ENCODE measurements at places on chromosomes 6 and 20.

DNA sequence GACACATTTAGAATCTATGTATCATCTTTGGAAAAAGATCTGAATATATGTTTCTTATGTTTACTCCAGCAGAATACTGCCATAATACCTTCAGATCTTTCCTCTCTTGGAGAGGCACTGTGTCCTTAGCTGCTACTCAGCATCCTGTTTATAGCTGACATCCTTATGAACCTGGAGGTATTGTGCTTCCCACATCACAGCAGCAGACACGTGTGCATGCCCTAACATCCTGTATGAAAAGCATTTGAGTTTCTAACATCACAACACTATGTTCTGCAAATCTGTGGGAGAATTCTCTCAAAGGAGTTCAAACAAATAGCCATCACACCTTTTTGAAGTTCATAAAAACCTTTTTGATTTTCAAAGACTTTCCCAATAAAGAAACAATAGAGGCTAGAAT lies 216.0 kb downstream of the GJA1 start:
- no peak for DNase-seq

DNA sequence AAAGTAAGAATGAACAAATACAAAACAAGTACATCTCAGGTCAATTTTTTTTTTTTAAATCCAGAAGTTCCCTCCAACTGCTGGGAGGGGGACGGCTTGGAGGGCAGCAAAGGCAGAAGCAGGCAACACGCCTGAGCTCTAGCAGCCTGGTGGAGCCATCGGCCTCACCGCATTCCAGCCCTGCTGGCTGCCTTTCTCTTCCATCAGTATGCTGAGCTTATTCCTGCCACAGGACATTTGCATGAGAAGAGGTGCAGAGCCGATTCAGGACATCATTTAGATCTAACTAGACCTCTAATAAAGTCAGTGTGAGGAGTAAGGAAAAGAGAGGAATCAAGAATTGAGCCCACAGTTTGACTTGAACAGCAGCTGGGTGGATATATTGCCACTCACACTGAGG lies 318.8 kb downstream of the ZFAND3 start:
- DNase-seq, result no peak

DNA sequence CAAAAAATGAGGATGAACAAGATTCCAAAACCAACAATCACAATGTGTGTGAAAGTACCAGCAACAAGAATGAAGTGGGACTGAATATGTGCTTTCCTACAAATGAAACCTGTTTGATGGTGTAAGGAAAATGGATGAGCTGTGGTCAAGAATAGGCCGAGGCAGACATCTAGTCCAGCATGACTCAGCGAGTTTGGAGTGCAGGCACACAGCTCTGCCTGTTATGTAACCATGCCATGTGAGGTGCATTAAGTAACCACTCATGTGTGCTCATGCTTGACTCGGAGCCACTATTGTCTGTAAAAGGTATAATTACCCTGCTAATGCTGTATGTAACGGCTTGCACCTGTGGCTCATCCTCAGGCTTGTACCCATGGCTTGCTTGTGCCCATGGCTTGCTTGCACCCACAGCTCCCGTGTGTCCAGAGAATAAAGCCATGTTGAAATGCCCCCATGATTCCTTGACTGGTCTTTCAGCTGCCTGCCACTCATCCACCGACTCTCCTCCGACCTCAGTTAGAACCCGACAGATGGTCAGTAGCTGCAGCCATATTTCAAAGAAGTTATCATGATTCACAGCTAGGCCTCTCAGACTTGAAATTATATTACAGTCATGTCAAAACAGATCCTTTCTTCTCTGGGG lies 98.7 kb downstream of the BACH2 start:
- no peak for DNase-seq

DNA sequence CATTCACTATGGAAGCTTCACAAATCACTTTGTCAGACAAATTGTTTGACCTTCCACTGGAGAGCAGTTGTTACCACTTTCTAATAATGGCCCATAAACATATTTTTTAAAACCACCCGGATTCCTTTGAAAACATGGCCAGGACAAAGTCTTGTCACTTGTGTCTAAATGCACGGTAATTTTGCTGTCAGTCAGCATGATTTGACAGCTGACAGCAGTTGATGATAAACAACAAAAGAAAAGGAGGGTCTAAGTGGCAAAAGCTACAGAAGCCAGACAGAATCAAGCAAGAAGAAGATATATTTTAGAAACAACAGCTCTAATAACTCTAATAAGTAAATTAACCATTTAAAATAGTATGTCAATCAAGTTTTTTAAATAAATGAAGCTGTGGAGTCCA lies 27.7 kb upstream of the CARMIL1 start:
- no peak for DNase-seq

DNA sequence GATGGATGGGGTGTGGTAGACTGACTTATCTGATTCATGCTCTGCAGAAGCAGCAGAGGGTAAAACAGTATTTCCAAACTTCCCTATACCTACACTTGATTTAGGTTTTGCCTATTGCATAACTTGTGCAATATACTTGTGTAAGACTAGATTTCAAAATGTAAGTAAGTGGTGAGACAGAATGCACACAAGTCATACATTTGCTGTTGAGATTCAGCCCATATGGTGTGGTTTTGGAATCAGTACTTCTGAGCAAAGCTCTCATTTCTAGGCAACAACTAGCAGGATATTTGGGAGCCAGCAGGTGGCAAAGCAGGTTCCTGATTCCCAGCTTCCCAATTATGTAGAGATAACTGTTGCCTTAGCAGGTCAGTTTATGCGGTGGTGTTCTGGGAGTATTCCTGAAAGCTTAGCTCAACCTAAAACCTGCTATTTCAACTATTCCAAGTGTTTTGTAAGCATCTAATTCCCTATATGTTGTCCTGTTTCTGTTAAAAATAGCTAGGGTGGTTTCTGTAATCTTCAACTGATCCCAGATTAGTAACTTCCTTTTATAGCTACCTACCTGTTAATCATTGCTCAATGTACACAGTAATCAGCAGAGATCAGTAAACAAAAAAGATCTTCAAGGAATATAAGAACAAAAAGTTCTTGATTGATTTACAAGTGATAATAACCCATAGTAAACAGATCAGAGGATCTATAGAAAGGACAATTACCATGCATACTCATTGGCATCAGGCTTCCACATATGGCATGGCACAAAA lies 8.5 kb upstream of the FABP7 start:
- DNase-seq, result no peak

DNA sequence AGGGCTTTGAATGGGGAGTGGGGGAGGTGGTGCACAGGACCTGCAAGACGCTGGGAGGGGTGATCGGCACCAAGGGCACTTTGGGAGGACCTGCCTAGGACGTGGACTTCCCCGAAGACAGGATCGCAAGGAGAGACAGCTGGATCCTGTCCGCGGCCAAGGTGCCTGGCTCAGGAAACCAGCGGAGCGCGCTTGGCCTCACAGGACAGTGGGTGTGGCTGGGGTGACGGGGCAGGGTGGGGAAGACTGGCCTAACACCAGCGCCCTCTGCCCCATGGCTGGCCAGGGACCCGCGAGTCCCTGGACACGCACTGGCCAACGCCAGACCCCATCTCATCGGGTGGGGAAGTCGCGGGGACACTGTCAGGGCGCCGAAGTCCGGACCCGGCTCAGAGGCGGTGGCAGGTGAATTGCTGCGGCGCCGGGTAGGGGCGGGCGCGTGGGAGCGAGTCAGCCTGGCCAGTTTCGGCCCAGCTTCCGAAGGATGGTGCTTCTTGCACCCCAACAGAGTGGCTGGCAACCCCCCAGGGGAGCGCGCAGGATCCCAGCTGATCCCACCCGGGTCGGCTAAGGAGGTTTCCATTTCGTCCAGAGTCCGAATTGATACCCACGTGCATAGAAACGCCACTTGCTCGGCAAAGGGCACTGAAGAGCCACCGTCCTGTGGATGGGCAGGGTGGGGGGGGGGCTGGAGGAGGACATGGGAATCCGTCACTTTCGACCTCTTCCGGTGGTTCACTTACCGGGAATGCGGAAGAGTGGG lies 785 bp upstream of the THBD start:
- DNase-seq, result no peak

- no peak for DNase-seq
Measured at GRCh38 chr20:24679448-24680047, 210.1 kb downstream of the SYNDIG1 start.

DNA sequence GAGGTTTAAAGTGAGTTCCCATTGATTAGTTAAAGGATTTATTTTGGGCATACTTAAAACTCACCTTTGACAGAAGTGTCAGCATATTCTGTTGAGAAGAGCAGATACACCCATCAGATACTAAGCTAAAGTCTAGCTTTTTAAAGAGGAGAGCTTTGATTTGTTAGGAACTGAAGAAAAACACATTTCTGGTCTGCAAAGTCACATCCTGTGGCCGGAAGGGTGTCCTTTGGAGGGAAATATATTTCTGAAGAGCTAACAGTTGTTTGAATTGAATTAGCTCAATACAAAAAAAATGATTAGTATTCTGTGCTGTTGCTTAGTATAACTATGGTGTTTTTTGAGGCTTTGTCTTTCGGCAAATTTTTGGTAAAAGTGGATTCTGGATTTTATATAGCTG lies 302.7 kb downstream of the RFPL4B start:
- DNase-seq, result no peak

GRCh38 chr6:116314878-116315277 lies 35.1 kb upstream of the TSPYL1 start:
- DNase-seq, result no peak

GRCh38 chr20:39013662-39014109 lies 51.5 kb downstream of the DHX35 start:
- DNase-seq, result no peak

DNA sequence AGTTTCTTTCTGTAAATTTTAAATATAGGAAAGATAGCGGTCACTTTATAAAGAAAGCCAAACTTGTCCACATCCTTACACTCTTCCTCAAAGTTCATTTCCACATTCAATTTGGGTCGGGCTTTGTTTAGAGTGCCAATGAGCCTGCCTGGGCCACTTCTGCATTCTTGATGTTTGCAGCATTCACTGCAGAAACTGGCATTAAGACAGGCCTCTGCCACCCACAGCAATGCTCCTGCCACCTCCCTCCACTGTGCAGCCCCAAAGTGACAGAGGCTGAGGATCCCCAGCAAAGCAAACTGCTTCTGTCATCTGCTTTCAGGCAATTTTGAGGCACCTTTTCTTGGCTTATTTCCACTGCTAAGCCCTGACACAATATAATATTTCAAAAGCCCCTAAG lies 61.2 kb downstream of the TNFAIP3 start:
- DNase-seq, result peak; percentile 35

DNA sequence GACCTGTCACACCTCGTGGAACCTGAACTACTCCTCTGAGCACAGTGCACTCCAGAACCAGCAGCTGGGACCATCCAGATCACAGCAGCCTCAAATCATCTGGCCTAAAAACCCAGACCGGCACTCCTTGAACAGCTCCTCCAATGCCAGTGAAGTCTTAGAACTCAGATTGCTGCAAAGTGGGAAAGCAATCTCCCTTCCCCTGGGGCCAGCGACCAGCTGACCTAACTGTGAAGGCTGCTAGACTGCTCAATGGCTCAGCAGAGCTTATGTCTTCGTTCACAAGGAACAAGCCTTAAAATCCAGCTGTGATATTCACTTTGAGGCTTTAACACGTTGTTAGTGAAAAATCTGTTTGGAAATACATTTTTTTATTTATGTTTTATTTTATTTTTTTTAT lies 243.2 kb downstream of the ANKRD60 start:
- no peak for DNase-seq

DNA sequence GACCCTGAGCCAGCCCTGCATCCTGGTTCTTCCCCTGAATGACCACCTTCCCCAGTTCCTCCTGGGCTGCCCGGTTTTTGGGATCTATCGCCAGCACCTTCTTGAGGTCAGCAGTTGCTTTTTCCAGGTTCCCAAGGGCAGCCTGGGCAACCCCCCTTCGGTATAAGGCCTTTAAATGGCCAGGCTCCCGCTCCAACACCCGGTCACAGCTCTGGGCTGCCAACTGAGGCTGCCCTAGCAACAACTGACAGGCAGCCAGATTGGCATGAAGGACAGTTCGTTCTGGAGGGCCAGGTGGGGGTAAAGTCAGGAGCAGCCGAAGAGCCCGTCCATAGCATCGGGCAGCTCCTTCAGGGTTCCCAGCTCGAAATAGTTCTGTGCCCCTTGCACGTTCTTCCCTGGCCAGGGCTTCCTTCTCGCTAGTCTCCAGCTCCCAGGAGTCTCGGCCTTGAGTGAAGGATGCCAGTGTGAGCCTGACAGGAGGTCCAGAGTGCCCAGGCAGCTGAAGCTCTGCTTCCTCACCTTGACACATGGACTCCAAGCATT lies 778 bp upstream of the ATF6B start:
- no peak for DNase-seq

- DNase-seq, result no peak
Measured at GRCh38 chr20:61445741-61446140, 193.7 kb downstream of the CDH4 start.

DNA sequence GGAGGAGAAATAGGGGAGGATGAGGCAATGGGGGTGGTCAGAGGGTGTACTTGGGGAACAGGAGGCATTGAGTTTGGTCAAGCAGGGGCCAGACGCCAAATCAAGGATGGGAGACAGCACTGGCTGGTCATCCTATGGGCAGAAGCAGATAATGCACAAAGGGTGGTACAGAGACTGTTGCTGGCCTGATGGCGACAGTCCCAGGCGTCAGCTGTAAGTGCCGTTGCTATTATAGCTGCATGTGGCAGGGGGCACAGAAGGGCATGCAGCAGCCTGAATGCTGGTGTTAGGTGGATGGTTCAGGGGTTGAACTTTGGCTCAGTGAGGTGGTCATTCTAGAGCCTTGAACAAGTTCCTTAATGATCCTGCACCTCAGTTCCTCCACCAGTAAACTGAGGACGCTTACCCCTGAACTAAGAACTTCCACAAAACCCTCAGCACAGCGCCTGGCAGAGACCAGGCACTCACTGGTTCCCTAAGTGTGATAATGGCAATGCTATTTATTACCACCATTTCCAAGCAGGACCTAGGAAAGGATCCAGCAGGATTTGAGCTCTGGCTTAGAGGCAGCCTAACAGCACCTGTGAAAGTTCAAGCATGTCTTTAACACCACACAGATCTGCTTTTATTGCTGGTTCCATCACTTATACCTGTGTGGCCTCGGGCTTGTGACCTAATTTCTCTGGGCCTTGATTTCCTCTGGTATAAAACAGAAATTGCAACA lies 162.7 kb downstream of the INSM1 start:
- no peak for DNase-seq

GRCh38 chr20:23267909-23268308 lies 82.7 kb upstream of the NXT1 start:
- no peak for DNase-seq

DNA sequence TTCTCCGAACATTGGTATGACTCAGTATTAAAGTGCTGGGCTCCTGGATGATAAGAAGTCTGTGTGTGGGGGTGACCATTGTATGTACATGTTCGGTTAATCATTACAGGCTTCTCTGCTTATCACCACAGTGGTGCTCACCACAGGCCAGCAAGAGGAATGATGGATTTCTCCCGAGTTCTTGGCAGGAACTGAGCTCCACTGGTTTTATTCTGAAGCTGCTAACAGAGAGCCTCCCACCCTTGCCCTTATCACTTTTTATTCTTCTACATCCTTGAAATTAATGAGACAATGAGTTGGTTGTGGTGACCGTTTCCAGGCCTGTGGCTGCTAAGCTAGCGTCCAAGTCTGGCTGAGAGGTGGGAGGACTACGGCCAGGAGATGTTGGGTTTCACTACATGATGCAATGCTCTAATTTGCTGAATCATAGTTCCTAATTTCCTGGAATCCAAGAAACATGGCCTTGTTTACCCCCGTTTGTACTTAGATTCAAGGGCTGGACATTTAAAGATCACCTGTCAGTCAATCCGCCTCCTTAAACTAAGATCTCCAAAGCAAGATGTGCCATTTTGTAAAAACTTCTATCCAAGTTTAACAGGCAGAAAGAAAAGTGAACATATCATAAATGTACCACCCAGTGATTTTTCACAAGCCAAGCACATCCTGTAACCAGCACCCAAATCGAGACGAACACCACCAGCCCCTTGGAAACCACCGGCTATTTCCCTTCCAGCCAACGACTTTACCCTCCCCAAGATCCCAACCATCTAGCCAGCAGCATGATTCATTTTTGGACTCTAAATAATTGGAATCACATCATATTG lies 172.5 kb downstream of the FOXA2 start:
- no peak for DNase-seq

Data from stimulated activated CD4-positive, alpha-beta T cell treated with anti-CD3 and anti-CD28 coated beads, Interleukin-4, amount 100 ng/mL, for 4 hours (primary cell).